SK-MEL-5 (cell line): ENCODE measurements at places on chromosomes 5 and 9.

DNA sequence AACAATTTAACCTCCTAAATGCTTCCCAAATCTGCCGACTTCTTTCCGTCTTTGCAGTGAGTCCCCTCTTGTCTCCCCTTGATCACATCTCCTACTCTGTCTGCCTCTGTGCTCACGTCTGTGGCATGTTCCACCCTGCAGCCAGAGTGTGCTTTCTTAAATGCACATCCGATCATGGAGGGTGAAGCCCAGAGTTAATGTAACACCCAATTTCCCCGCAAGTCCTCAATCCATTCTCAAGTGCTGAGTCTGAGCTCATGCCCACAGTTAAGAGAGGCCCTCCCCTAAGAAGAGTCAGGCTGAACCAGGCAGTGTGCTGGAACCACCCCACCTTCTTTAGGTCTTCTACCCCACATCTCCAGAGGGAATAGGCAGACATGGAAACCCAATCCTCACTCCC, 164.8 kb downstream of the EPB41L4A start:
- no peak for DNase-seq

- DNase-seq, result no peak
Observed at GRCh38 chr5:59615272-59615671, 278.3 kb downstream of the PDE4D start.

- DNase-seq, result no peak
Observed at GRCh38 chr5:157203417-157203816, 22.8 kb downstream of the ITK start.

DNA sequence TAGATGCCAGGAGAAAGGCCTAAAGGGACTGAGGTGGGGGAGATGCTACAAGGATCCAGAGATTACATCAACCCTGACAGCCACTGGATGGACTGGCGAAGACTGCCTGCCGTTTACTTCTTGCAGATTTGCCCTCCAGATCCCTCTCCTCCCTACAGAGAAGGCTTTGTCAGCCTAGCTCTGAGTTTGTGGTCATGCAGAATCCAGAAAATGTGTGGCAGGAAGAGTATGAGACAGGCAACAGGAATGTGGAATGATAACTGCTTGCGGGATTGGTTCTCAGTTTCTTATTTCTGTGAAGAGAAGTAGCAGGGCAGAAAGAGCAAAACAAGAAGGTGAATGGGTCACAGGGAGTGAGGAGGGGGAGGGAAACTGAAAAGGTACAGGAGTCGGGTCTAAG, 129.6 kb downstream of the TLE1 start:
- DNase-seq, result peak; percentile 97

DNA sequence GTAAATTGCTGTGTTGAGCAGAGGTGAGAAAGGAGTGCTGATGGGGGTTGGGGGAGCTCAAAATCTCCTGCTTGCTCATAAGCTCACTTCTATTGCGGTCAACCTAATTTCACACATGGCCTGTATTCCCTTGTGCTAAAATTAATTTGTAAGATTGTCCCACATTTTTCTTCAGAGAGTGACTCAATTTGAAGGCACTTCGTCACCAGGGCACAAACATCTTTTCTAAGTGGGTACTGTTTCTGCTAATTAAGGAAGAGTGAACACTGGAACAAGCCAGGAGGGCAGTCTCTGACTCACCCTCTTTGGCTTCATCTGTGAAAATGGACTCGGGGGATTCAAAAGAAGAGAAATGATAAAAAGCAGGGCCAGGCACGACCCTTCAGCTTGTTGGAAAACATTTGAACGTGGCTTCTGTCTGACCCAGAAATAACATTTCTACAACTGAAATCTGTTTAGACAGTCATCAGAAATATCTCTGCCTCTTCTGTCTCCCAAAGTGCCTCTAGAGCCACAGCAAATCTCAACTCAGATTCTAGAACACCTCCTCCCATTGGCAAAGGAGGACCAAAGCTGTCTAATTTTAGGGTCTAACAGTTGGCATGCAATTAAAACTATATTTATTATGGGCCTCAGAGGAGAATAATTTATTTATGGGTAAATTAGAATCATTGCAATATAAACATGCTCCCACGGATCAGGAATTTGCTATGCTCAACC, 49.8 kb downstream of the FEM1C start:
- DNase-seq, result no peak

DNA sequence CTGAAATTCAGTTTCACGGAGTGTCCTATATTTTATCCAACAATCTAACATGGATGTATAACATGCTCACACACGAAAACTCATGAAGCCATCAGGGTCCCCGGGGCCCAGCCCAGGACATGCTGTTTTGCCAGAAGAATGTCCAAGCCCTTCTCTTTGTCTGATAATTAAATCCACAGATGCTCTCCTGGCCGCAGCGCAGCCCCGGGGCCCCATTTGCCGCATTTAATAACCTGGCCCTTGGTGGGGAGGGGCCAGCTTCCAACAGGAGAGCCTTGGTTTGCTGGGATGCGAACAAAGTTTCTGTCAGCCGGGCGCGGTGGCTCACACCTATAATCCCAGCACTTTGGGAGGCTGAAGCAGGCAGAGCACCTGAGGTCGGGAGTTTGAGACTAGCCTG, 30.0 kb downstream of the PLPP7 start:
- DNase-seq, result no peak

- no peak for DNase-seq
Observed at GRCh38 chr5:132425975-132426524, 56.5 kb downstream of the SLC22A5 start.

DNA sequence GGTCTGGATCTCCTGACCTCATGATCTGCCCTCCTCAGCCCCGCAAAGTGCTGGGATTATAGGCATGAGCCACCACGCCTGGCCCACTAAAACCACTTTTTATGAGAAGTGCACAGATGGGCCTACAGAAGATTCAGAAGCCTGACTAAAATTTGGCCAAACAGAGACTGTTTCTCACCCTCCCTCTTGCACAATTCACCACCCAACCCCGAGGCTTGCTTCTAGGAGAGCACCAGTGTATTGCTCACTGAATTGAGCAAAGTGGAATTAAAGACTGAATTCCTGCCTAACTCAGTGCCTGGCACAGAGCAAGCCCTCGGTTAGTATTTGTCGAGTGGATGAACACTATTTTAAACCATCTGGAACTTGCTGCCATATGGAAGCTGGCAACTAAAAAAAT, 3.4 kb upstream of the DCTN4 start:
- DNase-seq, result no peak

DNA sequence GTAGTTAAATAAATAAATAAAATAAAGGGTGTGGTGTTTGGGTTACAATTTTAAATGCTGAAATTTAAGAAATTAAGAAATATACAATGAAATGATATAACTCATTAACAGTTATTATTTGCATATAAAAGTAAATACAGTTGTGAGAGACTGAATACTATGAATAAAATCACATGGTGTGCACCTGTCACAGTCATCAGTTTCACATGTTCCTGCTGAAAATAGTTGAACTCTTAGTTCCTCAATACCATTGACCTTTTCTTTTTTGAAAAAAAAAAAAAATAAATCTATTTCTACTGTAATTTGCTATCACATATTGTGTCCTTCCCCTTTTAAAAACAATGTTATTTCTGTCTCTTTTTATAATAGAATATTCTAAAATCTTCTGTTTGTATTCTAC, 130.9 kb upstream of the CHD1 start:
- DNase-seq, result no peak

- peak; percentile 69 for DNase-seq
Observed at GRCh38 chr5:174532455-174533453, 191.6 kb upstream of the MSX2 start.

DNA sequence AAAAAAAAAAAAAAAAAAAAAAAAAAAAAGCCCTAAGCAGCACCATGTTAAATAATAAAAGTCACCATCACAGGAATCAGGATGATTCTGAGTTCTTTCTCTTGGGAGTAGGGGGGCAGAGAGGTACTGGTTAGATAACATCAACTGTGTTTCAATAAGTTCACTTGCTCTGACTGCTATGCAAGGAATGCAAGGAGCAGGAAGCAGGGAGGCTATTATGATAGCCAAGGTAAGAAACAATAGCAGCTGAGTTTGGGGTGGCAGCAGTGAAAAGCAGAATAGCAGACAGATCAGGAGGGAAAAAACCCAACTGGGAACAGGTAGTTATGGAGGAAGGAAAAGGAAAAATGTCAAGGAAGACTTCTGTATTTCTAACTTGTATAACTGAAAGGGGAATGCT, 8.2 kb downstream of the CEP120 start:
- DNase-seq, result no peak

DNA sequence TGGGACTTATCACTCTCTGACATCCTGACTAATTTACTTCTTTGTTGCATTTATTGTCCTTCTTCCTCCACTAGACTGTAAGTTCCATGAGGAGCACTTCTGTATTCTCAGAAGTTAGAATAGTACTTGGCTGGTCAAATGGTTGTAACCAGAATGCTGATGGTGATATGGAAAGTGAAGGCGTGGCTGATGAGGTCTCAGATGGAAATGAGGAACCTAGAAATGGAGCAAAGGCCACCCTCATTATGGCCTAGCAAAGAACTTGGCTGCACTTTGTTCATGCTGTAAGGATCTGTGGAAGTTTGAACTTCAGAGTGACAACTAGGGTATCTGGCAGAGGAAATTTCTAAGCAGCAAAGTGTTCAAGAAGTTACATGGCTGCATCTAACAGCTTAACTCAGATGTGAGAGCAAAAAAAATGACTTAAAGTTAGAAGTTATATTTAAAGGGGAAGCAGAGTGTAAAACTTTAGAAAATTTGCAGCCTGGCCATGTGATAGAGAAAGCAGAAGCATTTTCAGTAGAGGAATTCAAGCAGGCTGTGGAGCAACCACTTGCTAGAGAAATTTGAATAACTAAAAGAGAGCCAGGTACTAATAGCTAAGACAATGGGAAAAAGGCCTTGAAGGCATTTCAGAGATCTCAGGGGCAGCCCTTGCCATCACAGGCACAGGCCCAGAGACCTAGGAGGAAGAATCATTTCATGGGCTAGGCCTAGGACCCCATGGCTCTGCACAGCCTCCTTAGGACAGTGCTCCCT, 14.9 kb upstream of the SLC22A5 start:
- no peak for DNase-seq

GRCh38 chr5:141001446-141001843, 35.2 kb downstream of the PCDHAC2 start:
- no peak for DNase-seq

GRCh38 chr5:115068239-115069086, 101.2 kb downstream of the TRIM36 start:
- DNase-seq, result peak; percentile 44

DNA sequence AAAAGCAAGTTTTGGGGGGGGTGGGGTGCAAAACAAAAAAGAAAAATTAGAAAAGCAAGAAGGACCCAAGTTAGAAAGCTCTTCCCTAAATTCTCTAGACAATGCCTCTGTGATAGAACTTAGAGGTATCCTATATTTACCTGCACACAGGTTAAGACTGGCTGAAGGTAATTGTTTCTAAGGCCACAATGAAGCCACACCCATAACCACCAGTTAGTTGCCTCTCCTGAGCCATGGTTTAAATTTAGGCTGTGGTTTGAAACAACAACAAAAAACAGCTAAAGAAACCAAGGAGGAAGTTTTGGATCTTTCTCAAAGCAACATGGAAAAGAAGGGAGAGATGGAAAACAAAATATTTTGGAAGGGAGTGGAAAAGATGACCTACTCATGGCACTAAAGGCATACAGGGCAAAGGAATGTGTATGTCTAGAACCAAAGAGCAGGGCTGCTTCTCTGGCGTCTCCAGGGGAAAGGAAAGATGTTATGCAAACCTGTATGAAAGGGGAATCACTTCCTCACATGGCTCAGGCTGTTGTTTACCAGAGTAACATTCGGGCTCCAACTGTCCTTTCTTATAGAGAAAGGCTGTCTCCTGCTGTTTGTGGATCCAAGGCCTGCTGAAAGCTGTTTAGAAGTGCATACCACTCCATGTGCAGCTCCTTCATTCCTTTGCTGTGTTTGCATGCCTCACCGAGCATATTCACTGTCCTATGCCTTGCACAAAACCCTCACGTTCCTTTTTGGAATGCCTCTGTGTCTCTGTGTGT, 408.9 kb upstream of the MPDZ start:
- DNase-seq, result no peak

DNA sequence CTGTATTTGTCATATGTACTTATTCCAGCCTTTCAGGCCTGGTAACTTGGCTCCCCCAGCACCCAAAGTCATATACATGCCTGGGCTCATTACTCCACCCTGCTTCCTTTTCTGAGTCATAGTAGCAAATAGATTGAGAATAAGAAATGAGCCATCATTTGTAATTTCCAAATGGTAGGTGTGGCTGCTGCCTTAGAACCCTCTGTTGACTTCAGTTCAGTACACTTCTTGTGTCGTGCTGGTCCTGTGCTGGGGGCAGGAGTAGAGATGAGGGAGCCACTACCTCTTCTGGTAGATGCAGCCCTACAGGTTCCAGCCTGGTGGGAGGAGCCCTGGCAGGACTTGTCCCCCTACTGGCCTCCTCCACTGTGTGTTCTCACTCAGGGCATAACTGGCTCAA, 11.1 kb downstream of the GM2A start:
- no peak for DNase-seq

DNA sequence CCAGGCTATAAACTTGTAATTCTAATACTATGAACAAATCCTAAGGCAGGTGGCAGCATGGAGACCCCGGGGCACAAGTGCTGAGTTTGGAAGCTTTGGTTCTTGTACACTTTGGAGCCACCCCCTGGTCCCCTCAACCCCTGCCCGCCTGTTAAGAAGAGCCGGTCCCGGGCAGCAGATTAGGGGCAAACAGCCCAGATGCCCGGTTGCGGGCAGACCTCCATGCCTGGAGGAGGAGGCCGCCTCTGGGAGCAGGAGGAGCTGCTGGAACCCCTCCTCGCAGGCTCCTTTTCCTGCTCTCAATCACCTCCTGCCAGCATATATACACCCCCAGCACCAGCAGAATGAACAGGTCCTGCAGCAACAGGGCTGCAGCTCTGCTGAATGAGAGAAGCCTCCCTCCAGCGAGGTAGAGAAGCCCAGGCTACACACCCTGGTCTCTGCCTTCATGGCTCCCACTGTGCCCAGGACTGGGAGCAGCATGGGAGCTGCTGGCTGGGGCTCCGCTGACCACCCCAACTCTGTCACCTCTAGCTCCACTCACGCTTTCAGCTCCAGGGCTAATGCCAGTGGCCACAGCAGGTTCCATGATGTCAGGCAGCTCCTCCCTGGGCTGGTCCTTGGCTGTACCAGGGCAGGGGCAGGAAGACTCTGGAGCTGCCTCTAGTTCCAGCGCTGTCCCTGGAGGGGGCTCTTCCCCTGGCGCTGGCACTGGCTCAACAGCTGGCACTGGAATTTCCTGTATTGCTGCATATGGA, 1713.5 kb upstream of the ACO1 start:
- no peak for DNase-seq

GRCh38 chr9:128920381-128921058, at the start of gene PHYHD1:
Gene PHYHD1 (plus strand): TSS chr9:128920982. CDS start chr9:128922324, 1,342 bp downstream.
- DNase-seq, result peak; percentile 18

- no peak for DNase-seq
Observed at GRCh38 chr5:141298376-141298775, 5.5 kb downstream of the SLC25A2 start.

GRCh38 chr5:1508659-1509290, 15.0 kb downstream of the LPCAT1 start:
- no peak for DNase-seq

- no peak for DNase-seq
Observed at GRCh38 chr9:109904666-109905065, 124.7 kb downstream of the PALM2AKAP2 start.

GRCh38 chr5:135553688-135554462, 18.1 kb upstream of the NEUROG1 start:
- DNase-seq, result peak; percentile 80

GRCh38 chr5:168334695-168335094, 43.2 kb downstream of the WWC1 start:
- no peak for DNase-seq

GRCh38 chr5:65994117-65994786, 67.9 kb downstream of the ERBIN start:
- no peak for DNase-seq
